Ascending aorta (tissue), 2 donors: ENCODE measurements at places on chromosomes 6 and 20. TPM values are rescaled to one million over a fixed set of nuclear protein-coding genes. Genes with fewer than 3 reads are reported as not detected.

SDCBP2 gene
- not detected for total RNA-seq

HLA-DOB gene
- total RNA-seq = not detected

VNN1 gene
- total RNA-seq = not detected

KHDC1L gene
- total RNA-seq = not detected

ADGB gene
- not detected for total RNA-seq

CCN5 gene
- total RNA-seq = 377 TPM

CCR6 gene
- not detected for total RNA-seq

MROH8 gene
- not detected for total RNA-seq

SLC26A8 gene
- not detected for total RNA-seq

ATP6V1G2 gene
- not detected for total RNA-seq

PRDM13 gene
- total RNA-seq = not detected

GSTA2 gene
- not detected for total RNA-seq

CLPSL1 gene
- total RNA-seq = not detected

KHDRBS2 gene
- not detected for total RNA-seq

GPLD1 gene
- total RNA-seq = 3.5 TPM

C6orf118 gene
- not detected for total RNA-seq

SUPT3H gene
- total RNA-seq = not detected

PGC gene
- total RNA-seq = 0.53 TPM

TMEM200A gene
- total RNA-seq = 3.6 TPM

GGTLC1 gene
- total RNA-seq = not detected

ANKRD66 gene
- total RNA-seq = not detected

PLG gene
- 10.7 TPM for total RNA-seq

CFAP61 gene
- not detected for total RNA-seq

RIPOR3 gene
- total RNA-seq = 15.1 TPM

GTSF1L gene
- not detected for total RNA-seq

GJA1 gene
- total RNA-seq = 85.0 TPM

SLC22A2 gene
- not detected for total RNA-seq

BNIP5 gene
- total RNA-seq = not detected

TBC1D7 gene
- total RNA-seq = 79.5 TPM

ANGPT4 gene
- 5.7 TPM for total RNA-seq

SLC17A3 gene
- not detected for total RNA-seq

C4B gene
- 133 TPM for total RNA-seq

GRIK2 gene
- total RNA-seq = not detected

C20orf144 gene
- total RNA-seq = not detected

SRC gene
- 67.4 TPM for total RNA-seq

NRSN1 gene
- not detected for total RNA-seq

PKHD1 gene
- not detected for total RNA-seq
